ENCODE measurements at places on chromosomes 6 and 20.

DNA sequence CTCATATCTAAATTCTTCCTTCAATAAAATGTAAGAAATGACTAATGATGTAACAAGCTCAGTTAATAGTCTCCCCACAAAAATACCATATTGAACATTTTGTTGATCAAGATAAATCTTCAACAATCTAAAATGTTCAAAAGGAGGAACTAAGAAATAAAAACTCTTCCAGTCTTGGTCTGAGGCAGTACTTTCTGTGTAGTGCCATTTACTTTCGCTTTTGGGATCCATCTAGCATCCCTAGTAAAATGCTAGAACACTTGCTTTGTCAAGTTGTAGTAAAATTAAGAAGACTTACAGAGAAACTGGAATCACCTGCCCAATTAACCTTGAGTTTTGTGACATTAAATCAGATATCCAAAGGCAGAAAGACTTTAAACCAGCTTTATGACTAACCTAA, 246.4 kb downstream of the KHDRBS2 start:
- no peak for DNase-seq

- DNase-seq = no peak
These were observed 32.3 kb upstream of the EPB41L1 start for GRCh38 chr20:36121981-36122930.

- no peak for DNase-seq
These were observed 110.9 kb upstream of the SSTR4 start for GRCh38 chr20:22924046-22924737.

DNA sequence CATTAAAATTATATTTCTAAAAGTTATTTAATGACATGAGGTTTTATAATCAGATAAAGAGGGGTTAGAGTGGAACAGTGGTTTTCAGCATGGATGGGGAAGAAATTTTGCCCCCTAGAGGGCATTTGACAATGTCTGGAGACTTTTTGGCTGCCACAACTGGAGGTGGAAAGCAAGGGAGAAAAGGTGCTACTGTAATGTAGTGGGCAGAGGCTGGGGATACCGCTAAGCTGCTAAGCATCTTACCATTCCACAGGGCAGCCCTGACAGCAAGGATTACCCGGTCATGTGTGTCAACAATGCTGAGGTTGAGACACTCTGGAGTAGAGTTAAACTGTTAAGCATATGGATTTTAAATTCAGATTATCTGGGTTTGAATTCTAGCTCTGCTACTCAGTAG, 52.9 kb upstream of the FABP7 start:
- peak; percentile 50 for DNase-seq

GRCh38 chr6:80638213-80639055, 532.0 kb downstream of the BCKDHB start:
- peak; percentile 19 for DNase-seq

GRCh38 chr6:37372116-37372515, 18.3 kb downstream of the RNF8 start:
- DNase-seq = no peak

GRCh38 chr6:110355727-110356126, 2.4 kb downstream of the METTL24 start:
- peak; percentile 9 for DNase-seq

DNA sequence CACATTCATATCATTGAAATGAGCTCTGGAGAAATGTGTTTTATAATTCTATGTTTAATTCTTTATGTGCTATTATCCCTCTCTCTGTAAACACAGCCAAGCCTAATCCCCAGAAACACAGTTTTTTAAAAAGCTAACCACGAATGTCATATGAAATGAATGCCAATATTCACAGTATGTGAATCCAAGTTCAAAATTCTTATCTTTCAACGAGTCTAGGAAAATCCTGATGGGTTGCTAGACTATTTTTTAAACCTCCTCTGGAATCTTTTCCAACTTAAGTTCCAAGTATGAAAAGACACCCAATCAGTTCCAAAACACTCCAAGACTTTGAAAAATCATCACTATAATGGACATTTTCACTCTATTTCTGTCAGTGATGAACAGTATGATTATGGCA, 689.3 kb downstream of the HACE1 start:
- DNase-seq = no peak

GRCh38 chr6:25435416-25435985, 156.3 kb downstream of the CARMIL1 start:
- no peak for DNase-seq

DNA sequence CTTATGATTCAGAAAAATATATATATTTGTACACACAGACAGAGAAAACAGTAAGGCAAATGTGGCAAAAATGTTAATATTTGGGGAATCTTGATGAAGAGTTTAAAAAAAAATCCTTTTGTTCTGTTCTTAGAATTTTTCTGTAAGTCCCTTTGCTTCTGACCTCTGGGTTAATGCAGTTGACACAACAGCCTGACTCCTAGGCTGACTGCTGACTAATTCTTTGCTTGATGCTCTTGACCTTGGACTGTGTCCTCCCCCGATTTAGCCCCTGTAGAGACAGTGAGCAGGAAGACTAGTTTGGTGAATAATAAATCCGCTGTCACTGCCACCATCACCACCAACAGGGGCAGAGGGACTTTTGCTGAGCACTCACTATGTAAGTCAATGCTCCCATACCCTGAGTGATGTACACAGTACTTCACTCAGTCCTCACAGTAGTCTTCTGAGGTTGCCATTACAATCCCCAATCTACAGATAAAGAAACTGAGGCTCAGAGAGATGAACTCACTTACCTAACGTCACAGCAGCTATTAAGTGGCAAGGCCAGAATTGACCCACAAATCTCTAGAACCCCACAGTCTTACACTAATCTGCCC, 71.7 kb downstream of the SNX5 start:
- no peak for DNase-seq

DNA sequence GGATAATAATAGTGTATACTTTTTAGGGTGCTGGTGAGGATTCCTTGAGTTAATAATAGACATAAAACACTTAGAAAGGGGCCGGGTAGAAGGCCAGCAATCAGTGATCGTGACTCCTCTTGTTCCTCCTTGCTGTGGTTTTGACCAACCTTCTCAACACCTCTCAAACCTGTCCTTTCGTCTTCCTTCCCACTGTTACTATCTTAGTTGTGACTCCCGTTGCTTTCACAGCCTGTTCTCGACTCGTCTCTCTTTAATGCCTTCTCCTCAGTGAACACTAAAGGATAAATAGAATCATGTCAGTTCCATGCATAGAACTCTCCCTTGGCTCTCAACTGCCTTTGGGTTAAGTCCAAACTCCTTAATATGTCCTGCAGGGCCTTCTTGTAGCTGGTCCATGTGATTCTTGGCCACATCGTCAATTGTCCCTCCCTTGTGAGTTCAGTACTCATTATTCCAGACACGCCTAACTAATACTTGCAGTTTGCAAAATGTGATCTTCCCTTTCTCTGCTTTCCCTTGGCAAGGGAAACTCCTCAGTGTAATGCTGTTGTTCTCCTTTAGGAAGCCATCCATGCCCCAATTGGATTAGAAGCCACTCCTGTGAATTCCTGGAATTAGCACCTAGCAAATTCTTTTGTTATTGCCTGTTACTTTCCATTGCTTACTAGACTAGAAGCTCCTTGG, 164.9 kb downstream of the UTRN start:
- no peak for DNase-seq

- peak; percentile 89 for DNase-seq
These were observed 112.0 kb upstream of the MTHFD1L start for GRCh38 chr6:150753371-150754064.

DNA sequence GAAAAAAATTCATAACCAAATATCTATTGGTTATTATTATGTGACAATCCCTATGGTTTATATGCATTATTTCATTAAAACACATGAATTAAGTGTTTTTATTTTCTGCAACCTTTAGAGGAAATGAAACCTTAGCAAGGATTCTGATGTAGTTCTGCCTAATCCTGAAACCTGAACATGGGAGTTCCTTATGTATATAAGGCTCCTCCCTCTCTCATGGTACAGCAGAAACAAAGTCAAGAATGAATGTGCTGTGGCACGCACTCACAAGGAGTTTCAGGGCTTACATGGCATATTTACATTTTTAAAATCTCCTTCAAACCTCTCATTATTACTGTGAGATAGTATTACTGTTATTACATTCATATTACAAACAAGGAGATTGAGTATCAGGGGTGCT, 426.4 kb upstream of the CITED2 start:
- DNase-seq = no peak

DNA sequence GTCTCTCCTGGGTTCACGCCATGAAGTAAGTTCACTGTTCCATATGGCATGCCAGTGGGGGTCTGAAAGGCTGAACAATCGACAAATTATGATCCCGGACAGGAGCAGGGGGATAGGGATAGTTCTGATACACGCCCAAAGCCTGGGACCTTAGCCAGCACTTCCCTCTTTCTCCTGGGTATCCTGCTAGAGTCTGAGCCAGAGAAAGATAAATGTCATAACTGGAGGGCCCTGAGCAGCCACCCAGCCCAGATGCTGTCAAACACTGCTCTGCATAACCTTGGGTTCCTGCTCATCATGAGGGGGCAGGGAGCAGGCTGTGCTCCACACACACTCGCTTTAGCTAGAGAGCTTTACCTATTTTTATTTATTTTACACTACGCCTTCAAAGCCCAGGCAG, 12.3 kb downstream of the EDEM2 start:
- DNase-seq = no peak

GRCh38 chr20:23437126-23437899, 2.2 kb upstream of the CSTL1 start:
- no peak for DNase-seq

DNA sequence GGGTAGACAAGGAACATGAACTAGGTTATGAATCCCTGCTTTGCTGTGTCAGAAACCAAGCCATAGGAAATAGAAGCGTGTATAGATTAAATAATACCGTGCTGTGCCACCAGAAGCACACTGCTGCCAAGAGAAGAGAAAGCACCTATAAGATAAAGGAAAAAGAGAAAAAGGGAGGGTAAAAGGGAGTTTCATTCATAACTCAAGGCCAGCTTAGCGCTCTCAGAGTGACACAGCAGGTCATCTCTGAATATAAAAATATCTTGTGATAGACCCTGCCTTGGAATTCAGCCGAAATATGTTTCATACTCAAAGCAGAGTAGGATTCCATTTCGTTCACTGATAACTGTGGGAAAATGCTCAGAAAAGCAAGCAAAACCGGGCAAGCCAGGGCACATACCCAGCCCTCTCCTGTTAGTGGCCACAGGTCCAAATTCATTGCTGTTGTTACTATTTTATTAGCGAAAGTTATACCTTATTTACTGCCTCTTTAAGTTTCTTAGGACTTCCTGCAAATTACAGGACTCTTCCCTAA, 8.7 kb downstream of the JAG1 start:
- no peak for DNase-seq

- DNase-seq = no peak
These were observed 146.0 kb upstream of the RAB32 start for GRCh38 chr6:146397638-146398037.

DNA sequence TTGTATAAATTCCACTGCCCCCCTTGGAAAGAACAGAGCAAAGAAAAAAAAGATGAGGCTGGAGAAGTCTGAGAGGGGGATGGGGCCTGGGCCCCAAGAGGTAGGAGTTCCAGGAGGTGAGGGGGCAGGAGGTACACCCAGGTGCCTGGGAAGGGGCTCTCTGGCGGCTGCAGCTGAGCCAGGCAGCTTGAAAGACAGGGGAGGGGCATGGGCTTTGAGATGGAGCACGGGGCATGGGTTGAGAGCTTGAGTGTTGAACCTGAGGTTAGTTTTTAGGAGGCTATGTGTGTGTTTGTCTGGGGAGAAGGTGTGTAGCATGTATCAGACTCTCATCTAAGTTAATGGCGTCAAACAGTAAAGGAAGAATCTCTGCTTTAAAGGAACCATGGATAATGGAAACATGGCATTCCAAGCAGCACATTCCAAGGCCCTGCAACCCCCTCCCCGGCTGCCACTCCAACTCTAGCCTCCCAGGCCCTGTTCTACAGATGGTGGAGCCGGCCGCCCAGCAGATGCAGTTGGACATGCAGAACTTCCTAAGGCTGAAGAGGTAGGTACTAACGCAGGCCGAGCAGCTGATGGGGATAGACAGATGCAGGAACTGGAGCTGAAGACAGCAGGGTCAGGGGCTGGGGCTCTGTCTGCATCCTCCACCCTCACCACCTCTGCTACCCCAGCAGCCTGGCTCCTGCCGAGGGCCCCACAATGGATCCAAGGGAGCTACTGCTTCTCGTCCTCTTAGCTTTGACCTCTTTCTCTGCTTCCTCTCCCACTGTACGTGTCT, 42.1 kb downstream of the MDFI start:
- no peak for DNase-seq

GRCh38 chr6:6384520-6384919, 64.1 kb upstream of the F13A1 start:
- DNase-seq = no peak

- peak; percentile 73 for DNase-seq
These were observed 11.3 kb downstream of the SLC2A12 start for GRCh38 chr6:134041093-134041492.

DNA sequence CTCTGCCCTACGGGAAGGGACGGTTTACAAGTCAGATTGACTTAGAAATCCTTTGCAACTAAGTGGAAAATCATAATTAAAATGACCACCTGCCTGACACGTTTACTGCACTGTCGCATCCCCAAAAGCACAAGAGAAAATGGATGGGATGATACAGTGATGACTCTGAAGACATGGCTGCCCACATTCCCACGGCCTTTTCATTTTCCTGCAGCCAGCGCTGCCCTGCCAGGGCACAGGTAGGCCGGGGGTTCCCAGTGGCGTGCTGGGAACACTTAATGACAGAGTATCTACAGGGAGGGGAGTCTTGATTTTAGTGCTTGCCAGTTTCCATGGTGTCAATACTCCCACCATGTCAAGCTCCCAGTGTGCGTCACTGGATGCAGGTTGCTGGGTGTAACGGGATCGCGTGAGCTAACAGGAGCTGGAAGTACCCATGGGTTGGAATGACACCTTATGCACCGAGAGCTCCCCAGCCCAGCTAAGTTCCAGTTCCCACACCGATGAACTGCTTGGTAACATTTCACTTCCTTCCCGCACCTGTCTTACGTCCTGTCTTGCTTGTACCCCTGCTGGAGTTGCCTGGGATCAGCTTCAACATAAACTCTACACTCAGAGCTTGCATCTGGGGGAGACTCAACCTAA, 129.0 kb downstream of the ANKRD60 start:
- DNase-seq = no peak

GRCh38 chr6:4280707-4281106, 145.3 kb upstream of the ECI2 start:
- no peak for DNase-seq

DNA sequence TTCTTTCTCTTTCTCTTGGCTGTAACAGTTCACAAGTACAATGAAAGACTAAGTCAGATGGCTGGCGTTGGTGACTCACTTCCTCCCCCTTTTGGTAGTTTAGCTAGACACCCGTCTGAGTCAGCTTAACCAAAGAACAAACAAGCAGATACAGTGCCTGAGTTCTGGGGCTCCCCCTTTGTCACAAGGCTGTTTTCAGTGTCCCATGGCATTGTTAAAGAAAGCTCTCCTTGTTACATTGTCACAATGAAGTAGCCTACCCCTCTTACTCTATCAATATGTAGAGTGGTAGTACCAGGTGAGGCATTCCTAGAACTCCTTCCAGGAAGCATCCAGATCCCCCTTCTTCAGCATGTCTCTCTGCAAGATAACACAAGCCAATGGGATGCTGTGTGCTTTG, 38.6 kb downstream of the KIAA0408 start:
- DNase-seq = peak; percentile 62

- peak; percentile 18 for DNase-seq
These were observed 104.5 kb upstream of the ADGRF1 start for GRCh38 chr6:47146431-47147174.
